ENCODE measurements at places on chromosomes 2 and 18.

DNA sequence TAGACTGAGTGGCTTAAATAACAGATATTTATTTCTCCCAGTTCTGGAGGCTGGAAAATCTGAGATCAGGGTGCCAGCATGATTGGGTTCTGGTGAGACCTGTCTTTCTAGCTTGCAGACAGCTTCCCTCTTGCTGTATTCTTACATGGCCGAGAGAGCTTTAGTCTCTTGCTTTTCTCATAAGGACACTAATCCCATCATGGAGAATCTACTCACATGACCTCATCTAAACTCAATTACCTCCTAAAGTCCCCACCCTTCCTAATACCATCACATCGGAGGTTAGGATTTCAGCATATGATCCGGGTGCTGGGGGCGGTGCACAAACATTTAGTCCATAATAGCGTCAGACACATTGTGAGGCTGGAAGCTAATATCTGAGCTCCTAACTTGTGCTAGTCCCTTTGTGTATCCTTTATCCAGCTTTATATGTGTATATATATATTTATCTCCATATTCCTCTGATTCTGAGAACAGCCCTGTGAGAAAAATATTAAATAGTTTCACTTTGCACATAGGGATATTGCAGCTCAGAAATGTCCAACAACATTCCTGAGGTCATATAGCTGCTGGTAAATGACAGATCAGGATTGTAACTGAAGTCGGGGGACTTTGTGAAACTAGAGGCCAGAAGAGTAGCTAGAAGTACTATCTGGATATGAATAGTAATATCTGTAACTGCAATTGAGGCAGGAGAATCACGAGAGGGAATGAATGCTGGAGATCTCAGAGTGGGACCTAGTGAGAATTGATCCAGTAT lies 28.9 kb downstream of the MARCHF4 start:
- DNase-seq = no peak

DNA sequence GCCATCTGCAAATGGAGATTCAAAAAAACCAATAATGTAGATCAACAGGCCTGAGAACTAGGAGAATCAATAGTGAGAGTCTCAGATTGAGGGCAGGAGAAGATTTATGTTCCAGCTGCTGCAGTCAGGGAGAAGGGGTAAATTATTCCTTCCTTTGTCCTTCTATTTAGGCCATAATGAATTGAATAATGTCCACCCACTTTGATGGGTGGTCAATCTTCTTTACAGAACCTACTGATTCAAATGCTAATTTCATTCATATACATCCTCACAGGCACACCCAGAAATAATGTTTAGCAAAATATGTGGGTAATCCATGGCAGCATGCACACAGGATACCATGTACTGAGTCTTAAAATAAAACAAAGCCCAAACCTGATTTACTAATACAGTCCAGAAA lies 695.3 kb upstream of the REG3G start:
- no peak for DNase-seq

DNA sequence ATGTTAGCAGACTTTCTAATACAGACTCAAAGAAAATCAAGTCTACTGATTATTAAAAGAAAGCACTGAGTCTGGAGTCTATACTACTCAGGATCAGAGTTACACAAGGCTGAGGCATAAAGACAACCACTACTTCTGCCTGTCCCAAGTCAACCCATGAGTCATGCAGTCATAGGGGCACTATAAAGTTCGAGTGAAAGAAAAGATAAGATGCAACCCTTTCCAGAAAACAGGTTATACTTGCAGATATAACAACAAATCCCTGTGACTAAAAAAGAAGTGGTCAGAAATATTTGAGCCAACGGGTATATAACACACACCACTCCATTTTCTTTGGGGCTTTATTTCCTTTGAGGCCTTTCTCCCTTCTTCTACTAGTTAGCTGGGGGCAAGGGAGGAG lies 18.6 kb upstream of the SCRN3 start:
- no peak for DNase-seq

DNA sequence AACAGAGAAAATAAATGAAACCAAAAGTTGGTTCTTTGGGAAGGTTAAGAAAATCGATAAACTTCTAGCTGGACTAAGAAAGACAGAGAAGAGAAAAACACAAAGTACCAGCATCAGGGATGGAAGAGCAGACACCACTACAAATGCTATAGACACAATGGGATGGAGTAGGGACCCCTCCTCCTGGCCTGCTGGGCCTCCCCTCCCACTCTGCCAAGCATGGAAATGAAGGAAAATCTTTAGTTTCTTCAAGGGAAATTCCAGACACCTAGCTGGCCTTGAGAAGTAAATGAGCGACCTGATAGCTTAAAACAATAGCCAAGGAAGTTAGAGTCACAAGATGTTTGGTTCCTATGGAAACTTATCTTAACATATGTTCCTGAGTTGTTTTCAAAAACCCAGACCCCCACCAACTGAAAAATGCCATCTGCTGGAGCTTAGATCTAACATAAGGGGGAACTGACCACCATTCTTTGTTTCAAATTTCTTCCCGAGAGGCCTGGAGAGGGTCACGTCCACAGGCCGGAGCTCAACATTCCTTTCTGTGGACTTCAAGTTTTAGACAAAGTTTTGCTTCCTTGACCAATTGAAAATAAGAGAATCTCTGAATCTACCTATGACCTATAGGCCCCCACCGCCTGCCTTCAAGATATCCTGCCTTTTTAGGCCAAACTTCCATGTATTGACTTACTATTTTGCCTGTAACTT lies 101.9 kb downstream of the BIN1 start:
- DNase-seq = no peak

DNA sequence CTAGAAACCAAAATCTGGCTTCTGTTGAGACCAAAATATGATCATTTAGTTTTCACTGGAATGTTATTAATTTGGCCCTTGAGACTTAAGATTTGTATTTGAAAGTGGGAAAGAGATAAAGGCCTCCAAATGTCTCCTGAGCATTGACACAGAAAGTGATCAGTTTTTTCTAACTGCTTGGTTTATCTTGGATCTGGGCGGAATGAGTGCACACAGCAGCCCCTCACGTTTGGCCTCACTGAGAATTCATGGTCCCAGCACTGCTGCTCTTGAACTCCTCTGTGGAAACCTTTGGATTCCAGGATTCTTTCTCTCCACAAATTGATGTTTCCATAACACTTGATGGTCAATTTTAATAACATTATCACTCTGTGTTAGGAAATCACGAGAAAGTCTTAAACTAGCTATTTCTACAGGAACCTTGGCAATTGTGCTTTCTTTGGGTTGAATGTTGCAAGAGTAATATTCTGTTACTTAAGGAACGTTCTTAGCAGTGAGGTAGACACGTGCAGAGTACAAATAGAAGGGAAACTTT lies 180.3 kb upstream of the BCL2L11 start:
- DNase-seq = no peak

DNA sequence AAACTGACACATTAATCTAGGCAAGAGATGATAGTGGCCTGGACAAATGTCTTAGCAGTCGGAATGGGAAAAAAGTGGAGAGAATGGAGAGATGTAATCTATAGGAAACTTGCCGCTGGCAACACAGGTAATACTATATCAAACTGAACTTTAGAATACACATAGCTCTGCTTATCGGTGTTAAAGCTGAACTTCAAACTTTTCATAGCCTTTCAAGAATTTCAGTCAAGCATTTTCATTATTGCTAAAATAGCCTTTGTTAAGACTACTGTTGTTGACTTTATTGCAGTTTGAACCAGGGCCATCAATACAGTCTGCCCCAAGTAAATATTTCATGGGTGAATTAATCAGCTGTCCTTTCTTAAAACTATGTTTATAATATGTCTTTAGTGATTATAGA lies 12.9 kb upstream of the CHST9 start:
- no peak for DNase-seq

DNA sequence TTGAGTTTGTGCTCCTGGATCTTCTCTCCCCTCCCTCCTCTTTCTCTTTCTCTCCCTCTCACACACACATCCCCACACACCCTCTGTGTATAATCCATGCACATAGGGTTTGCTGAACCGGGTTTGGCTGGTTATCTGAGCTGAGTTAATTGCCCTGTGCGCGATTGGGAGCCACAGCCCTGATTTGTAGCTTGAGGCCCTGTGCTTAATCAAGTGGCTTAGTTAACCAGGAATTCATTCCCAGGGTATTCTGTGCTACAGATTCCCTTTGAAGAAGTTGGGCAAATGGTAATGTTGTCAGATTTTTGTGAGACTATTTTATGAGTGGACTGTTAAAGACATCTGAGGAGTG lies 6.2 kb downstream of the PARD3B start:
- DNase-seq = no peak

GRCh38 chr2:97870396-97870843 lies 125.3 kb downstream of the TMEM131 start:
- DNase-seq = no peak

- no peak for DNase-seq
Observed at GRCh38 chr2:155871940-155872339, 460.6 kb downstream of the NR4A2 start.

- no peak for DNase-seq
Observed at GRCh38 chr2:41985573-41986095, 62.2 kb upstream of the PKDCC start.

DNA sequence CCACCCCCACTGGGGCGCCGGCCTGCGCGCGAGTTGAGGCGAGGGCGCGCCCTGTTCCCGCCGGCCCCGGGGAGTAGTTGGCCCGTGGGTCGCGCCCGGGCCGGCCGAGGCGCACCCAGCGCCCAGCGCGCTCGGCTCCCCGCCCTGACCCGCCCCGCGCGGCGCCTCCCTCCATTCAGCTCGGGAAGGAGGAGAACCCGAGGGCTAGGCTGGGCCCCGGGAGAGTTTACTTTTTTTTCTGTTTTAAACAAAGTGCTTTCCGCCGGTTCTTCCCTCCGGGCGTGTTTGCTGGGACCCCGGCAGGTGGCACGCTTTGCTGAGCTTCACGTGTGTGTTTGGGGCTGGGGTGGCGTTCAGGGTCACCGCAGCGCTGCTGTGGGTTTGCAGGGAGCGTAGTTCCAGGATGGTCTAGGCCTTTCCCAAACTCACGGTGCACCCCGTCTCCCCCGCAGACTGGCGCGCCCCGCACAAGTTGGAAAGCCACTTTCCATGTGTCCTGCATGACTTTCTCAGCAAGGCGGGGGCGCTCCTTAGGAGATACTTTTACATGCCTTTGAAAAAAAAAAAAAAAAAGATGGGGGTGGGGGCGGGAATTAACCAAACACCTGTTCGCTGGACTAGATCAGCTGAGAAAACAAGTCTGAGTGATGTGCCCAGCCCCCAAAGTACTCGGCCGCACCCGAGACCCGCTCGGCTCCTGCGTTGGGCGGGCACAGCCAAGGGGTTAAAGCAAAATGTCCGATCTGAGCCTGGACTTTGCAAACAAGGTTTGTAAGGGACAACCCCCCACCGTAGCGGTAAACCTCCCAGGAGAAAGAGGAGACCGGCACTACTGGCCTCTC lies 825 bp downstream of the ITGA6 start:
- DNase-seq = peak; percentile 57

DNA sequence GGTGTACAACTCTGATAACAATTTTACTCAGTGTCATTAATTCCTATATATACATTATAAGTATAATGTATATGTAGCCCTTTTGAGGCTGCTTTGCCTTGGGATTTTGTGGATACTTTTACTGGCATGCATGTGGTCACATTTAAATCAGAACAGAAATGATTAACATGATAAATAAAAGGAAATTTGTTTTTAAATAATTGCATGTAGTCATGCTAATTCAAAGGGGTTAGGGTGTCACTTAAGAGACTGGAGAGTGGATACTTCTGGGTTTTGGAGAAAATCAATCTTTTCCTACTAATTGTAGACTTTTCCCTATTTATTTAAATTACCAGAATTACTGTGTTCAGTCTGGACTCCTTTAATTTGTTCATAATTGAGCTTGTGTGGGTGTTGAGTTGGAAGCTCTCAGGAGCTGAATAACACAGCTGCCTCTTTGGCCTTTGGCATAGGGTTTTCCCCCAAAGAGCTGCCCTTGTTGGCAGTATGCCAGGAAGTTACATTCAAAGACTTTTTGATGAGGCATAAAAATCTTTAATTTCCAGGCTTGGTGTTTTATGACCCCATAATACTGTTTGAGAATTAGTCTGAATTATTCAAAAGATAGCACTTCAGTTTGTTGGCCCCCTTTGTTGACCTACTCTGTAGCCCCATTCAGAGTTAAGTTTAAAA lies 484.7 kb upstream of the NRP2 start:
- no peak for DNase-seq

DNA sequence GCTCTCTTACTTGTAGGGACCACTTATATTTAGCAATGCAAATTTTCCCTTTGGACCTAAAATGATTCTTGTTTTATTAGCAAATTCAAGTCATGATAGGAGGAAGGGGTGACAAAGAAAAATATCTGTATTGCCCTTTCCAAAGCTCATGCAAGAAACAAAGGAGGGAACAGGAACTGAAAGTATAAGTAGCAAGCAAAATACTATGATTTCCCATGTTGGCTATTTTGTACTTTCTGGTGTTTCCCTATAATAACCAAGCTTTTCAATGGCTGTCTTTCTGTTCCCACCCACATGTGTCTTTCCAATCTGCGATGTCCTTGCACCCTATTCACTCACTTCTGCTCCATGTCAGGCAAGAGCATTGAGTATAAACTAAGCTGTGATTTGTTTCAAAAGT lies 279.7 kb downstream of the RNF144A start:
- DNase-seq = no peak

DNA sequence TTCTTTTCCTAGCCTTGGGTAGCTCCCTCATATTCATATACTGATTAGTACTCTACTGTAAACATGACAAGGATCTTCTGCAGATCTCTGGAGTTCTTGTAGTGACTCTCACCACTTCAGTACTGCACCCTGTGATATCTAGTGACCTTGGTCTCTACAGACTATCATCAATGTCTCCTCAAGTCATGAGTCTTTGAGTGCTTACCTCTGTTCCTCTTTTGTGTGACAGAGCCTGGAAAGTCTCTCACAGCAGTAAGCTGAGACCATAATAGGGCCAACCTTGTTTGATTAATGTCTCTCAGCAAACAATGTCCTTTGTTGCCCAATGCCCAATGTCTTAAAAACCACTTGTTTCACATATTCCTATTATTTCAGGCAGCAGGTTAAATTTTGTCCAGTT lies 34.2 kb upstream of the BAZ2B start:
- DNase-seq = no peak

GRCh38 chr18:32244881-32245280 lies 55.0 kb downstream of the MEP1B start:
- no peak for DNase-seq

DNA sequence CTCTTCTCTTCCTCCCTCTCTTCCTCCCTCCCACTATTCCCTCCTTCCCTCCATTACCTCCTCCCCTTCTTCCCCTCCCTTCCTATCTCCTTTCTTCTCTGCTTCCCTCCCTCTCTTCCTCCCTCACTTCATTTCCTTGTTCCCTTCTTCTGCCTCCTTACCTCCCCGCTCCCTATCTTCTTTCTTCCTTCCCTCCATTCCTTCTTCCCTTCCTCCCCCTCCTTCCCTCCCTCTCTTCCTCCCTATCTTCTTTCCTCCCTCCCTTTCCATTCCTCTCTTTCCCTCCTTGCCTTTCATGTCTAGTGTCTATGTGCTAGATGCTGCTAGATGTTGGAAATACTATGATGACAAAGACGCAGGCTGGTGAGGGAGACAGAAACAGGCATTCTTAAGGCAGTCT lies 246.0 kb downstream of the TDRD15 start:
- DNase-seq = no peak
